ENCODE measurements at places on chromosomes 7 and 10.

- DNase-seq = no peak
Observed at GRCh38 chr10:19041171-19041570, 7.4 kb upstream of the MALRD1 start.

DNA sequence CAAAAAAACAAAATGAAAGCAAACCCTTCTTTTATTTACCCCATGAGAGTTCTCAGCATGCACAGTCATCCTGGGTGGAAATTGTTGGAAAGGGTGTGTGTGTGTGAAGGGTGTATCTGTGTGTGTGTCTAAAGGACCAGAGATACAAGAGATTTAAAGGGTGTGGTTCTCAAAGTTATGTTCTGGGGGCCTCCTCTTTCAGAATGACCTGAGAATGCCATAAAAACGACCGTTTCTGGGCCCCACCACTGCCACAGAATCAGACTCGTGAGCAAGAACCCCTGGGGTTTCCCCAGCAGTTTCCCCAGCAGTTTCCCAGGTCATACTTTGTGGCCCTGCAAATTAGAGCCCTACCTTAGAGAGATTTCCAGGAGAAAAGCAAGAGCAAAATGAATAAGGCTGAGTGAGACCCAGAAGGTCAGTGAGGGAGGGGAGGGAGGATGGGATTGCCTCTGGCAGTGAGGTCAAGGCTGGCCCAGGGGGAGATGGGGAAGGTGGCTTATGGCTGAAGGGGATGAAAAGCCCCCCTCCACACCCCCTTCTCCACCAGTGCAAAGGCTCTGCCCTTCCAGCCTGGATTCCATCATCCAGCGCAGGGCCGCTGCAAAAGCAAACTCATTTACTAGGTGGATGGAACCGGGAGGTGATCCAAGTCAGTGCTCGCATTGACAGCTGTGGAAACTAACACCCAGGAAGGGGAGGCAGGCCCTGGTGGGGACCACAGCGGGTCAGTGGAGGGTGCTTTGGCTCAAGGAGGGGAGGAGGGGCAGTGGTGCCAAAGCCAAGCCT, 10.2 kb downstream of the PYROXD2 start:
- DNase-seq = no peak

DNA sequence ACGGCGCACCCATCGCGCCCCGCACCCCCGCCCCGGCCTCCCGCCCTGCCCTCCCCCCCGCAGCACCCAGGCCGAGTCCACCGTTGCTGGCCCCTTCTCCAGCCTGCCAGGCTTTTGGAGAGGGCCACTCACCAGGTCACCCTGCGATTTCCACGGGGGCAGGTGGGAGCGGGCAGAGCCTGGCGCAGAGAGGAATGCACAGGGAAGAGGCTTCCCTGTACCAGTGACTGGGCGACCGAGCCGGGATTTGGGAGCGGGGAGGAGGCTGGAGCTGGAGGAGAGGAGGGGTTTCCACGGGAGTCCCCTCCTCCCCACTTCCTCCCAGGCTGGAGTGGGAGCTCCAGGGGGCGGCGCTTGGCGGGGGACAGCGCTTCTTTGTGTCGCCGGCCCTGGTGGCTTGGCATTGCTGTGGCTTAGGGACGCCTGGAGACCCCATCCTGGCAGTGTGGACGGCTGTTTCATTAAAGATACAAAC, 19.3 kb downstream of the TCAF1 start:
- DNase-seq = peak; percentile 78

- DNase-seq = no peak
Observed at GRCh38 chr10:22246680-22247391, 29.0 kb upstream of the EBLN1 start.
